ENCODE measurements at places on chromosomes 16 and 17.
A peak's percentile ranks its signal among the peaks of the same experiment; 100 is the strongest.

- no peak for DNase-seq
Measured at GRCh38 chr16:26672206-26672605, 394.5 kb upstream of the C16orf82 start.

DNA sequence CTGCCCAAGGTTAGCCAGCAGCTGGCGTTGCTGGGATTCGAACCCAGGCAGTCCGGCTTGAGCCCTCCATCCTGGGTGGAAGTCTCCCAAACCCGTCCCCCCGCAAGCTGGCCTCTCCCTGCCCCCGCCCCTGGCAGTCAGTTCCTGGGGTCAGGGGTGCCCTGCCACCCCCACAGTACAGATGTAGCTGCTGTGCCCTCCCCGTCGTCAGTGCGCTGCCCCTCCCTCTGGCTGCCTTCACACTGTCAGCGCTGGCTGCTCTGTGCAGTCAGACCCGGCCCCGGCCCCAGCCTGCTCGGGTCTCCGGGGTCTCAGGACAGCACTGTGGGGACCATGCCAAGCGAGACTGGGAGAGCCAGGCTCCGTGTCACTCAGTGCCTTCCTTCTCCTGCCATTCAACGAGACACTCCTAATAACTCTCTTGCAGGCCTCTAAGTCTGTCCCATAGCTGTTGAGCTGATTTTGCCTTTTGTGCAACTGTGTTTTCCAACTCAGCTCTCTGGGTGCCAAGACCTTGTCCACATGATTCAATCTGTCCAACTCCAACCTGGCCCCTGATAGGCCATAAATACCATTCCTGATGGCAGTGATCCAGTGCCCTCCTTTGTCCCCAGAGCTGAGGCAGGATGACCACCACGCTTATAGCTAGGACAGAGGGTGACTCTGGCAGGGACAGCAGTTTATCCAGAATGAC, 55.5 kb upstream of the IL34 start:
- no peak for DNase-seq

GRCh38 chr17:29151567-29151966, 28.6 kb downstream of the MYO18A start:
- peak; percentile 45 for DNase-seq

DNA sequence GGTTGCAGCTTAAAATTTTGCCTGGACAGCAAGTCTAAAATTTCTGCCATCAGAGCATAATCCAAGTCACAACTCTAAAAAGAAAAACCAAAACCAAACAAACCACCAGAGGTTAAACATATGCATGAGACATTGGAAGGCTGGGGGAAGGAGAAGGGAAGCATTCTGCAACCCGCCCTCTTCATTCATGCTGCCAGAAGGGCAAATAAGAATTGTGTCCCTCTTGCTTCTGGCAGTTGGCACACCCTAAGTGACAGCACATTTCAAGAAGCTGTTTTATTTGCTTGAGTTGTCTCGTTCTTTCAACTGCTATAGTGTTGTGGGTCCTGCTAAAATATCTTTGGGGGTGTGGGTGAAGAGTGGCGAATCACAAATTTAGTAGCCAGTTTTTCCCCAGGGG, 99.6 kb downstream of the SKAP1 start:
- DNase-seq: no peak

GRCh38 chr17:78400581-78401240, 22.3 kb downstream of the PGS1 start:
- DNase-seq: peak; percentile 59

DNA sequence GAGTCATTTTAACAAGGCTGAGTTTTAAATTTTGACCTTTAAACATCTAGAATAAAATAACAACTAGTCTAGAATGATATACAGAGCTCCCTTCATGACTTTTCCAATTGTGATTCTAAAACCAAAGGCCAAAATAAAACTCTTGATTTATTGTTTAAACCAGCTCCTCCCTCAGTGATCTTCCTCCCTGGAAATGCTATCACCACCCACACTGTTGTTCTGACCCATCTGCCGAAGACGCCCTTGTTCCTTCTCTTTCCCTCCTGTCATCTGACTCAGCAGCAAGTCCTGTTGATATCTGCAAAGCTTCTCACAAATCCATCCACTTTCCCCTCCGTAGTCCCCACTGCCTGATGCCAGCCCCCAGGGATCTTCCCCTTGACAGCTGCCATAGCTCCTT, 231.6 kb upstream of the DYNLRB2 start:
- no peak for DNase-seq

DNA sequence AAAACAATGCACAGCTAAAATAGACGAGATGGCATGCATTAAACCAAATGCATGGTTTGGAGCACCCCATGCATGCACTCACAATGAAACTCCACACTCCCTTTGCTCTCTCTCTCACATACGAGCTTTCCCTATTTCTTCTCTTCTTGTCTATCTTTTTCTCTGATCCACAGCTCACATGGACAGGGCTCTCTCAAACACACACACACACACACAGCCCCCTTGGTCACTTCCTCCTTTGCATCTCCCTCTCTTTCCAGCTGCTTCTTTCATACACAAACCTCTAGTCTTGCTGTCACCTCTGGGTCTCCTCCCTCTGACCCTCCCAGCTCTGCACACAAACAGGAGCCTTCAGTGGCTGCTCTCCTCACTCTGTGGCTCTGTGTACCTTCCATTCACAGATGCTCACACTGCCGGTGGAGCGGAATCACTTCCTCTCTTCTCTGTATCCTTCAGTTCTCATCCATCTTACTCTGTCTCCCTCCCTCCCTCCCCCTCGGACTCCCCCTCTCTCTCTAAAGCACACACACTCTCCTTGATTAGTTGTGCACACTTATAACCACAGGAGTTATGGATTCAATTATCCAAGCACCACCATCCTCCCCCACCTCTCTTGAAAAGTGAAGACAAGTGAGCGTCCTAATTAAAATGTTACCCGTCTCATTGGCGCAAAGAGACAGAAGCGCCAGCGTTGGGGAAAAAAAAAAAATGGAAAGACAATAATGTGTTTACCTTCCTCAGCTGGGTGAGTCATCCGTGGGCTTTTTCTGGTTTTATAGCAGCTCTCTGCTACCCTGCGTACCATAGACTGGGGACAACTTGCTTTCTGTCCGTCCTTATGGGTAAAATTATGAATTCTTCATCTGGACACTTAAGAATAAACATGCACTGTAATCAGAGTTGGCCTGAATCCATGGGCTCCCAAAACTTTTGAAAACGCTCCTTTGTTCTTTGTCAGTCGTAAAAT, 90.8 kb downstream of the SHISA6 start:
- DNase-seq: no peak

DNA sequence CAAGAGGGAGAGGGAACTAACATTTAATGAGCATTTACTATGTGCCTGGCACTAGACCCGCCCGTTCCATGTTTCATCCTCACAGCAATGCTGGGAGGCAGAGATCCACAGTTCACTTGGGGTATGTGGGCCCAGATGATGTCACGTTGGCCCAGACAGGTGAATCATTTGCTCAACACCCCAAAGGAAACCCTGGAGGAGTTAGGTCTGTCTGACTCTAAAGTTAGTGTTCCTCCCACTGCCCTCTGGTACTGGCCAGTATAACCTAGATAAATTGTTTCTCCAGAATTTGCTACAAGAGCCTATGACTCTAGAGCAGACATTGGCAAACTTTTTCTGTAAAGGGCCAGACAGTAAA, 164.6 kb downstream of the VPS53 start:
- peak; percentile 16 for DNase-seq

DNA sequence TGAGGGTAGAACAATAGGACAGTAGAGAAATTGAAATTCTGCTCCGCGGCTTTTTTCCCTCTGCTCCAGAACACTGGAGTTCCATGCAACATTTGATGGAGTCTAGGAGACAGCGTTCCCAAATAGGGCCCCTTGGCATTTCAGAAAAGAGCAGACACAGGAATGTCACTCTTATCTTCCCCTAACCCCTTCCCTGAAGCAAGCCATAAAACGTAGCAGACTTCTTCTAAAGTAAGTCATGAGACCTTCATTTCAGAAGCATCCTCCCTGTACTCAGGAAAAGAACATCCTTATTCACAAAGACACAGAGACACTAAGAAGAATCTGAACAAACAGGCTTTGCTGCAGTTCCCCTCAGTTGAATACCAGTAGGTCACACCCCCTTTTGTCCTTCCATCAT, 296.1 kb upstream of the SOX9 start:
- DNase-seq: no peak

DNA sequence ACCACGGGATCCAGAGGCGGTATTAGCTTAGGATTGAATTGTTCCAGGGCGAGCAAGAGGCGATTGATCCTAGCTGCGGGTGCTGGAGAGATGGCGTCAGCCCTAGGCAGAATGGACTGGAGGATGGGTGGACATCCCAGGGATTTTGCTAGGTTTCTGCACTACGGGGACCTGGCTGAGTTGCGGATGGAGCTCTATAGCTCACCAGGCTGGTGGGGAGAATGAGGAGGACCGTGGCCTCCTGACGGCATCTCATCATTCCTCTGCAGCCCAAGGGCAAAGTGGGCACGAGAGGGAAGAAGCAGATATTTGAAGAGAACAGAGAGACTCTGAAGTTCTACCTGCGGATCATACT, 614 bp downstream of the TMEM208 start:
- DNase-seq: no peak

- DNase-seq: no peak
Measured at GRCh38 chr16:51615141-51615540, 464.1 kb upstream of the SALL1 start.

DNA sequence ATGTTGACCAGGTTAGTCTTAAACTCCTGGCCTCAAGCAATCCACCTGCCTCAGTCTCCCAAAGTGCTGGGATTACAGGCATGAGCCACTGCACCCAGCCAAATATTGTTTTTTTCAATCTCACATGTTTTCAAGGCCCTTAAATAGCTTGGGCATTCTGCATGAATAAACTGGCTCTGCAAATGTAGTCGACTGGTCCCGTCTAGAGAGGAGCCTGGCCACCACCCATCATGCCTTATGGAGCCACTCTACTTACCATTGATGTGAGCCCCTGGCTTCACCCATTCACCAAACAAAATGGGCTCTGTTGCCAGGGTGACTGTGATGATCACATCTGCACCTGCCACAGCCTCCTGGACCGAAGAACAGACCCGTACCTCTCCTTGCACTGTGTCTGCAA, 10.8 kb downstream of the CRYM start:
- DNase-seq: no peak

DNA sequence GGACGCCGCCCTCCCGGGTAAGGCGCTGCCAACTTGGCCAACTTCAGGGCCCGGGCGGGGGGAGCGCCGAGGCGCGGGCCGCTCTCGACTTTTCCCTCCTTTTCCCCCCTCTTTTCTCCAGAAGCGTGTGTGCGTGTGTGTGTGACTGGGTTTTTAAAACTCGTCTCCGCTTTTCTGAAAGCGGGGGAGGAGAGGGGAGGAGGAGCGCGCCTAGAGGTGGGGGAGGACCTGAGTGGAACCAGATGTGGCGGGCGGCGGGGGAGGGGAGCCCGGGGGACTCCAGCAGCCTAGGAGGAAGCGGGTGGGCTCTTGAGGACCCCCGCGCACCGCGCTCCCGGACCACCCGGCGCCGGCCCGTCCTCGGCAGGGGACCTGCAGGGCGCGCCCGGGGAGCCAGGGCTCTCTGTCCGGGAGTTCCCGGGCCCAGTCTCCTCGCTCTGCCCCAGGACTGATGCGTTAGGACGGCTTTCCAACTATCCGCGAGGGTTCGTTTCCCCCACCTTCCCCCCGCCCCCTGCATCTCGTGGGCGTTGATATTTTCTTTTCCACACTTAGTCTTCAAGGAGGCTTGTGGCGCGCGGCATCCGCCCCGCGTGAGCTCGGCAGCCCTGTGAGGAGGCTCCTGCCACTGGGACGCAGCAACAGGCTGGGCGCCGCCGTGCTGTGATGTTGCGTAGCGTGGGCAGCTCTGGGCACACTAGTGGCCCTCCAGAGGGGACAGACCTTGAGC, 599 bp downstream of the MRC2 start:
- DNase-seq: peak; percentile 34

GRCh38 chr17:34349751-34350150, 6.5 kb upstream of the CCL13 start:
- DNase-seq: no peak

- DNase-seq: no peak
Measured at GRCh38 chr17:27462714-27463113, 6.5 kb downstream of the KSR1 start.

GRCh38 chr17:27538156-27538955, 82.1 kb downstream of the KSR1 start:
- no peak for DNase-seq

- DNase-seq: peak; percentile 8
Measured at GRCh38 chr16:78307824-78308528, 208.5 kb downstream of the WWOX start.

GRCh38 chr16:81029930-81030604, 5.6 kb upstream of the ATMIN start:
- DNase-seq: no peak

DNA sequence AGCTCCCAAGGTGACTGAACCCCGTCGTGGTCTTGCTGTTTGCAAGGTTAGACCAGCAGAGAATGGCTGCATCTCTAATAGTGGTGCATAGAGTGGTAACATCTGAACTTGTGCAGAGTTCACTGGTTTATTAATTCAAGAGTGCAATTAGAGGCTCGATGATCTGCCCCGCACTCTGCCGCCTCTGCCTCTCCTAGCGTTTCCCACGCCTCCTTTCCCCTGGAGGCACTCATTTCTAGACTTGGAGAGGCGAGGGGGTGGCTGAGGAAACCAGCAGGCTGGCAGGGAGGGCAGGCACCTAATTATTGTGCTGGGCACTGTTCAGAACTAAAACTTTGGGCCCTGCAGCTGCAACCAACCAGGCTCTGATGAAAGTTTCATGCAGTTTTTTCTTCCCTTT, 363.5 kb upstream of the EEF2KMT start:
- DNase-seq: no peak

DNA sequence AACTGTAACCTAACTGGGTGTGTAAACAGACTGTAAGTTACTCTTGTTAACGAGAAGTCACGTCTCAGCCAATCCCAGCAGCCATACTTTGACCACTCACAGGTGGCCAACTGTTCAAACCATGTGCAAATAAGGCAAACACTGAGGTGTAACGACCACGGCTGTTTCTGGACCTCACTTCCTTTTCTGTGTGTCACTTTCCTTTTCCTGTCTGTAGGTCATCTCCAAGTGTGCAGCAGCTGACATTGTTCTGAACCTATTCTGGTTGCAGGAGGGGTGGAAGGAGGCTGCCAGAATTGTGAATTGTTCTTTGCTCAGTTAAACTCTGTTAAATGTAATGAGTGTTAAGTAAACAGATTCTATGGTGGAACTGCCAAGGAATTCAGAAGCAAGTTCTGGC, 627.4 kb downstream of the KCNJ2 start:
- DNase-seq: no peak

GRCh38 chr17:83099570-83100181, 20.3 kb downstream of the METRNL start:
- no peak for DNase-seq

Data from RWPE1 (cell line).